ENCODE measurements at places on chromosomes 3 and 15.

- peak; percentile 86 for DNase-seq
These were observed 274.4 kb upstream of the ROBO2 start for GRCh38 chr3:76765511-76765910.

DNA sequence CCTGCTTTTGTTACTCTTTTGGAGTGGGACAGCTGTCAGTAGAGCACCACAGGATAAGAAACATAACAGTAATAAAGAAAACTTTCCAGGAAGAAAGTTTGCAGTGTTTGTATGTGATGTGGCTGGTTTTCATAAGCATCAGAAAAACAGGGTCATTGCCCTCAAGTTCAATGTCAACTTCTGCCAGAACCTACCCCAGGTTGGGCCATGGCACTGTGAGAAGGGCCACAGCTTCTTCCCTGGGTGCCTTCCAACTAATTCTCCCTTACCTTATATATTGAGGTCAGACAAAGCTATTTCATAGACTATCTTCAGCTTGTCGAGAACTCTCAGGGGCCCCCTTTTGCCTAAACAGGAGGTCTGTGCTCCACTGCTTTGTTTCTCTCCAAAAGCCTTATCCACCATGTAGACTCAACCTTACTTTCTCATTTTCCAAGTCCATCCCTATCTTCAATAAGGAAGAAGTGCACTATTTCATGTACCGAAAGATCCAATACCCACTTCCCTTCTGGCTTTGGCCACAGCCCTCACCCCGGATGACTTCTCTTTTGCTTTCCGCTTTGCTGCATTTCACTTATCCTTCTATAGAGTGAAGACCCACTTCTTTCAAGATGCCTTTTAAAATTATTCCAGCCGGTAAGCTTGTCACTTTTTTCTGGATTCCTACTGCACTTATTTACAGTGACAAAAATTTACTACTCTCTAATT, 38.2 kb upstream of the PLCL2 start:
- DNase-seq: no peak

GRCh38 chr3:128555098-128555825, 62.3 kb upstream of the GATA2 start:
- no peak for DNase-seq

DNA sequence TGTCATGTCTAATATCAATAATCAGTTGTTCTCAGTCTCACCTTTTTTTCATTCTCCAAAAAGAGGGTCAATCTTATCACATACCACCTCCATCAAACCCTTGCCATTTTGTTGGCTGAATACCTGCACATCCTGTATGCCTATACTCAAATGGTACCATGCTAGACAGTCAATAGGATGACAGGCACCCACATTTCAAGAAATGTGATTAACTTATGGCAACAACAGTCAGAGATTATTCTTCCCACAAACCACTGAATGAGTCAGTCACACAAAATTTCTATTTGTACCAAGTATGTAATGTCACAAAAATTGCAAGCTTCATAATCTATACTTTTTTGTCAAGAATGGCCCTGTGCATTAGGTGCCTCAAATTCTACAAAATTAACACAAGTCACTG, 5.1 kb upstream of the SLC27A2 start:
- no peak for DNase-seq

GRCh38 chr3:68773401-68773800, 158.9 kb downstream of the TAFA4 start:
- no peak for DNase-seq

- DNase-seq: no peak
These were observed 30.4 kb upstream of the TMCO5A start for GRCh38 chr15:37903919-37904625.

- DNase-seq: no peak
These were observed 39.0 kb downstream of the LRTM1 start for GRCh38 chr3:54888873-54889272.

GRCh38 chr3:42780892-42781700, 8.0 kb upstream of the CCDC13 start:
- peak; percentile 62 for DNase-seq

DNA sequence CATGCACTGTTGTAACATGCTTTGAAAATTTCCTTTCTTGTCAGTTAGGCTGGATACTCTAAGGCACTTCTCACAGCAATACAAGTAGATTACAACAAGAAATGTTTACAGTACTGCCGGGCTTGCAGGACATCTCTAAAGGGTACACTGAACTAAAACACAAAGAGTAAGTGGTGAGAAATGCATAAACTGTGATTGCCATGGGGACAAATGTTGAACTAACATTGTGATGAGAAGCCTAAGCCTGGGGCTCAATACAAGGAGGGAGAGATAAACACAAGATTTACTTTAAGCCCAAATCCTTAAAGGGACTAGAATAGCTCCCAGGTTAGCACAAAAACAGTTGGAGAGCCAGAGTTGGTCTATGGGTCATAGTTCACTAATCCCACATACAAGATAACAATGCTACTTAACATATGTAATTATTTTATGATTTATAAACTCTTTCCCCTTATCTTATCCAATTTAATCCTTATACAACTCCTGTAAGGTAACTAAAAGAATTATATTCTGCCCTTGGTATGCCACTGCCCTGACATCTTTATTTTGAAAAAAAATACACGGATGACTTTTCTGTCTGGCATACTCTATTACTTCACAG, 126.9 kb downstream of the THRB start:
- DNase-seq: no peak

DNA sequence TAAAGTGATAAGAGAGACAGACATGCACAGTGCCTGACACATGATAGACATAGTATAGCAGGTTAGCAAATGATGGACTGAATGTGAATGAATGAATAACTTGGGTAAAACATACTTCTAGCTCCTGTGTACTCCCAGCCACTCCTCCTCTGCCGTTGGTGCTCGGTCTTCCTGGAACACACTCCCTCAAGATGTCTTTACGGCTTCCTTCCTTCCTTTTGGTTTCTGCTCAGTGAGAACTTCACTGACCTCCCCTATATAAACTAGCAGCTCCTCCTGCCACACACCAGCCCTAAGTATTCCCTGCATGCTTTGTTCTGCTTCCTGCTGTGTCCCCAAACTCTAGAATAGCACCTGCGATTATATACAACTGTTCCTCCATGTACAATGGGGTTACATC, 50.2 kb downstream of the RAD54L2 start:
- DNase-seq: no peak

DNA sequence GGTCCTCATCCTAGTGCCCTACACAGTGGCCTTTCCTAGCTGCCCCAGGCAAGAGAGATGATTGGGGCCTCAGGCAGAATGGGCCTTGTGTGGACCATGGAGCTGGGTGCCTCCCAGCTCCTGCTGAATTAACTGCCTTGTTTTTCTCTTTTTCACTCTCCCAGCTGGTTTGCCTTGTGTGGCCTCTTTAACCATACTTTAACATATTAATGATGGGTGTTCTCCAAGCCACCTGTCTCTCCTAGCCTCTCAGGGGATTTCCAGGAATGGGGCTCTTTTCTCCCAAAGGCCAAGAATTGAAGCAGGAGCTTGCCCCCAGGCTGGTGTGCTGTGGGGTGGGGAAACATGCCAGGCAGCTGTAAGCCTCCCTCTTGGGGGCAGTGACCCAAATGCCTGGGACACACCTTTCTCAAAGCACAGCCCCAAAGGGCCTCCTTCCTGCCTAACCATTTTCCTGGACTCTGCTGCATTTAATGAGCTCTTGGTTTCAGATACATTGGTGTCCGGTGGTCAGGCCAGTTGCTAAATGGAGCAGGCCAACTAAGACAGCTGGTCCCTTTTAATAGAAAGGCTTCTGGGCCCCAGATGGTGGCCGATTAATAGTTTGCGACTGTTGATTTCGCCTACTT, 5.6 kb downstream of the ALPK3 start:
- DNase-seq: no peak

- DNase-seq: no peak
These were observed 68.6 kb downstream of the ABHD5 start for GRCh38 chr3:43759297-43759782.

GRCh38 chr3:184419171-184419570, 39.3 kb downstream of the CHRD start:
- no peak for DNase-seq

DNA sequence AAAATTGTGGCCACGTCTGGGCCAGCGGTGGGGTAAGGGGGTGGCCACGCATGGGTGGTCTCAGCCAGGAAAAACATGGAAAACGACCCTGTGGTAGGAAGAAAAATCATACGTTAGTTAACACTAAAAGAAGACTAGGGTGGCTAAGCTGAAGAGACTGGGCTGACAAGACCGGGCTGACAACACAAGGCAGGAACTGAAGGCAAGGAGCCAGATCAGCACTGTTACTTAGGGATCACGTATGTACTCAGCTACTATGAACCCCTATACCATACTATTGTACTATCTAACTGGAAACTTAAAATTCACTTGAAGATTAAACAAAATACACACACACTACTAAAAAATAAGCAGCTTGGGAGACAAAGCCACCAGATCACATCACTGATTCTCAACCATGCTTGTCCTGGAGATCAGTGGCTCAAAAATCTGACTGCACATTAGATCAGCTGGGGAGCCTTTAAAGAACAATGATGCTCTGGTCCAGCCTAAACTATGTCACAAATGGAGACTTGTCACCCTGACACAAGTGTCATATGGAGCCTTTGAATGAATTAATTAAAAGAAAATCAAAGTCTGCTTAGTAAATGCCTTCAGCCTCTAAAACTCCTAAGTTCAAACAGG, 442.2 kb downstream of the SHQ1 start:
- DNase-seq: no peak

DNA sequence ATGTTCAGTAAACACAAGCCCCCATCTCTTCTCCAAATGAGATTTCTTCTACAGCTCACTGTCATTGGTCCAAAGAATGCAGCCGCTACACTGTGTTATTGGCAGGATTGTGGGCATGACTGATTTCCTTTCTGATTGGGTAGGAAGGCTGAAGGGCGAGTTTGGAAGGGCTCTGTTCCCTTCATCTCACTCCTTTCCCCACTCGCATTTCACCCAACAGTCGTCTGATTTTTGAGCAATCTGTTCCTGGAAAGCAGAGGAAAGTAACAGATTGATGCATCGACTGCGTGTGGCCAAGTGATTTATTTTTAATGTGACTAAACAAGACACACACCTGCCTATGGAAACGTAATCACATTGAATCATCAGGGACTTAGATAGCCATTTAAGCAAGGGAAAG, 55.5 kb downstream of the NOX5 start:
- no peak for DNase-seq

- DNase-seq: no peak
These were observed 25.9 kb upstream of the GRIP2 start for GRCh38 chr3:14565868-14566588.

- DNase-seq: no peak
These were observed 59.2 kb upstream of the KLF13 start for GRCh38 chr15:31267161-31268107.

DNA sequence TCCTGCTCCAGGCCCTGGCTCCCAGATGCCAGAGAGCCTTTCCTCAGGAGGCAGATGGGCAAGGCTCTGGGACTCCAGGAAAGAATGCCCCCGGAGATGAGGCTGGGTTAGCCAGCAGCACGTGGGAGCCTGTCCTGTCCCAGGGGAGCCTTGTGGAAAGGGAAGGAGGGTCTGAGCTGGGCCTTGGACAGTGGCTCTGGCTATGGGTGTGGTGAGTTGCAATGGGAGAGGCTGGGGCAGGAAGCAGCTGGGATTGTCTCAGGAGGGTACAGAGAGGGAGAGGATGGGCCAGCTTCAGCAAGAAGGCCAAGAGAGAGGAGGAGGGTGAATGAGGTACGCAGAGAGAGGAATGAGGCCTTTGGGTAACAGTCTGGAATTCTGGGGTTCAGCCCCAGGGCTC, 17.4 kb upstream of the CACNA2D2 start:
- no peak for DNase-seq

- DNase-seq: no peak
These were observed 34.5 kb downstream of the GABPB1 start for GRCh38 chr15:50320504-50320903.

DNA sequence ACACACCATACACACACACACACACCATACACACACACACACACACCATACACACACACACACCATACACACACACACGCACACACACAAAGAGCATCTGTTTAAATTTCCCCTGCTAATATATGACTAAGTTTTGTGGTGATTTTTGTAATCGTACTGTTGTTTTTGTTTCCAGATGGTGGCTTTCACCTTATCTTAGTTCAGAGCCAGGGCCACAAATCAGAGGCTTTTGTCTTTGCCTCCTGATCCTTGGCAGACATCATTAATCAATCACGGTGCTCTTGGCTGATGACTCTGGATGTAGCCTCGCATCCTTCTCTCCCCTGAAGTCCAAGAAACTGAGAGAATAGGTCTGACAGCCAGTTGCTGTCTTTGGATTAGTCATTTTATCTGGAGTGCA, 52.1 kb downstream of the EDEM1 start:
- DNase-seq: no peak

- no peak for DNase-seq
These were observed 136.6 kb upstream of the FHIT start for GRCh38 chr3:61387817-61388216.

DNA sequence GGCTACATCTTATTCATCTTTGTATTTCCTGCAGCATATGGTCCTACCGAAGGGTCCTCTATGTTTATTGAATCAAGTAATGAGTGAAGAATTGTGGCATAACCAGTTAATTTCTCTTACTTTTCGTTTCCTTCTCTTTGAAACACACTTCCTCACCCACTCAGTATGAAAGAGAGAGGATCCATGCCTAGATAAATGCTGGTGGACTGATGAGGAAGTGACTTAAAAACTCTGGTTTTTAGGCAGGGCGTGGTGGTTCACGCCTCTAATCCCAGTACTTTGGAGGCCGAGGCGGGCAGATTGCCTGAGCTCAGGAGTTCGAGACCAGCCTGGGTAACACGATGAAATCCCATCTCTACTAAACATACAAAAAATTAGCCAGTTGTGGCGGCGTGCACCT, 2.2 kb upstream of the MB21D2 start:
- DNase-seq: no peak

DNA sequence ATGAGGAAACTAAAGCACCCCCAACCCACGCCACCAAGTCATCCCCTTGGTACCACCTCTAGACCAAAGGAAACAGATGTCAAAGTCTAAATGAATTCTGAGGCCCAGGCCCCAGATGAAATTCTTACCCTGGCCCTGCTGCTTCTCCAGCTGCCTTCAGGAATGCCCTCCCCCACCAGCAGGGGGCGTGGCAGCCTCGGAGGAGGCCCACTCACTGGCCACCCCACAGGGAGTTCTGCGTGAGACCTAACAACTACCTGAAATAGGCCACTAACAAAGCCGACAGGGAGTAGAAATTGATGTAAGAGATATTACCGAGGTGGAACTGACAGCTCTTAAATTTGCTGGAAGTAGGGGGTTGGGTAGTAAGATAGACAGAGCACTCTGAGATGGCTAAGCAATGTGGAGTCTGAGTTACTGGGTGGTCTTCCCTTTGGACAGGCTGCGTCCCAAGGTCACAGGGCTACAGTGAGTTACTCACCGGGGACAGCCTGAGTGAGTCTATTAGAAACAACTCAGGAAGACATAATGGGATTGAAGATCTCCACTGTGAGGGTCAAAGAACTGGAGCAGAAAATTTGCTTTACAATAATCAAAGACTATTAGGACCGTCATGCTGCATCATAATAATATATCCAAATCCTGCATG, 240.7 kb downstream of the SHOX2 start:
- DNase-seq: no peak

- no peak for DNase-seq
These were observed 1.4 kb downstream of the CCDC32 start for GRCh38 chr15:40563426-40563825.

All from NCI-H345 (cell line).